ENCODE measurements at places on chromosomes 16 and 17.

- no peak for DNase-seq
Observed at GRCh38 chr16:63365649-63366304, 1329.5 kb upstream of the CDH8 start.

DNA sequence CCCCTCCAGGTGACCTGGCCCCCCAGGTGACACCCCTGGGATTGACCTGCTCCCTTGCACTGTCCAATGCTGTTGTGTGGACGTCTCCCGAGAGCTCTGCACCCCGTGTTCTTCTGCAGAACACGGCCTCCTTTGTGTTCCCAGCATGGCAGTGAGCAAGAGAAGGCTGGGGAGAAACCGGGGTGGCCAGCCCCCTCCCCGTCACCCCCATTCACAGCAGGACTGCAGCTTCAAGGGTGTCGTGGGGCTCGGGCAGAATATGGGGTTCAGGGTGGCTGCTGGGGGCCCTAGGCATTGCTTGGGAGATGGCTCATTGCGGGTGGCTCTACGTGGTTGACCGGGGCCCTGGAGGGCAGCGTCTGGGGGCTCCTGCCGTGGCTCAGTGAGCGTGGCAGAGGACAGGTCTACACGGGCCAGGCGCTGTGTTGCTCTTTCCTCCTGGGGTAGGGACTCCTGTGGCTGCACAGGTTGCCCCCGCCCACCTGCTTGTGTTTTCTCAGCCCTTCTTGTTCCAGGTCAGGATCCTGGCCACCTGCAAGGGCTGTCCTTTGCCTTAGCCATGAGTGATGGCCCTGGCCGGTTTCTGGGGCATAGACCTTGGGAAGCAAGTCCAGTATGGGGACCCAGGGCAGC is 12.5 kb downstream of the GSE1 start:
- no peak for DNase-seq

DNA sequence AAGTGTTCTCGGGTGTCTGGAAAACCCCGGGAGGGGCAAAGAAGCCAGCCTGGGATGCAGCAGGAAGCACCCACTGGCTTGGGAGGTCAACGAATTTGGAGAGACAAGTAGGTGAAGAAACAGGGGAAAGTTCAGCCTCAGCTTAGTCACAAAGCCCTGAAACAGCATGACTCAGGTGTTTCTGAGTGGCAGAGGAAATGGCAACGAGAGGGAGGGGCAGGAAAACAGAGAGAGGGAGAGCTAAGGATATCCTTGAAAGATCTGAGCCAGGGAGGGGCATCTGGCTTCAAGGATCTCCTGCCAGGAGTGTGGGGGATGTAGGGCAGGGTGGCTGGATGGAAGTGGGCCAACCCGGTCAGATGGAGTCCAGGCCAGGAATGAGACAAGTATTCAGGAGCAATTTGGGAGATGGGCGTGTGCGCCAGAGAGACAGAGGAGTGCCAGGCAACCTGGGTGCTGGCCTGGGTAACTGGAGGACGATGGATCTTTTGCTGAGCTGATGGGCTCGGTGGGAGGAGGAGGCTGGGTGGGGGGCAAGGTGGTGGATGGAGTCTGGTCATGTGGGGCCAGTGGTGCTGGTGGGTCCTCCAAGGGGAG is 27.2 kb downstream of the ABCC3 start:
- no peak for DNase-seq

GRCh38 chr16:84851192-84852127 is 31.7 kb downstream of the CRISPLD2 start:
- DNase-seq = no peak

DNA sequence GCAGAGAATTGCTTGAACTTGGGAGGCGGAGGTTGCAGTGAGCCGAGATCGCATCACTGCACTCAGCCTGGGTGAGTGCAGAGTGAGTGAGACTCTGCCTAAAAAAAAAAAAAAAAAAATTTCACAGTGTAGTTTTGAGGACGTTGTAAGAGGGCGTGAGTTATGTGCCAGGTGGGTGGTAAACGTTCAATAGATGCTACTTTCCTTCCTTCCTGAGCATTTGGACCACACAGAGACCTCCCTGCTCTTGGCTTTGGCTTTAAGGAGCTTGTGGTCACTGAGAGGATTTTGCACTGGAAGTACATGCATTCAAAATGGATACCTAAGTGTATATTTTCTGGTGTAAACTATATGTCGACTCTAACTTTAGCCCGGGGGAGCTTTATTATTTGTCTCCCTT is 30.5 kb downstream of the SOST start:
- no peak for DNase-seq

DNA sequence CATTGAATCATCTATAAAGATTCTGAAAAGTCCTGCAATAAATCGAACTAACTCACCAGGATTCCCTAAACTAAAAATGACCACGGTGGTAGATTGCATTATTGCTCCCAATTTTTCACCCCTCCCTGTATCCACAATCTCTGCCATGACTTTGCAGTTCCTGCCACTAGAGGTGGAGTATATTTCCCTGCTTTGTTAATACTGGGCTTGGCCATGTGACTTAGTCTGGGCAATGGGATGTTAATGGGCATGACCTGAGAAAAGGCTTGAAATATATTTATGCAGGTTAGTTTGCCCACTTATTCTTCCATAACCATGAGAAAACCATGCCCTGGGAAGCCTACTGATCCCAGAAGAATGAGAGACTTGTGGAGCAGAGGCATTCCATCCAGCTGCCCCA is 59.1 kb downstream of the NOG start:
- no peak for DNase-seq

GRCh38 chr16:68860978-68861892 is 17.9 kb downstream of the TANGO6 start:
- DNase-seq = no peak

DNA sequence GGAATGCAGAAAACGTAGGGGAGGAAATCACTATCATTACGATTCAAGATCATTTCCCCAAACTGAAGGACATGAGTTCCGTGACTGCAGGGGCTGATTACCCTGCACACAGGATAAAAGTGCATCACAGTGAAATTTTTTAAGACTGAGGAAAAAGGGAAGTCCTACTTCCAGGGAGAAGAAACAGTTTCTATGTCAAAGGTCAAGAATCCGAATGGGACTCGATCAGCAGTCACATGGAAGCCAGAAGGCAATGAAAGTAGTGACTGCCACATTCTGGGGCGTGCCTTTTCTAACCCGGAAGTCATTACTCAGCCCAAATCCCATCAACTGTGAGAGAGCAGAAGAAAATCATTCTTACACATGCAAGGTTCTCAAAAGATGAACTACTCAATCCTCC is 12.1 kb downstream of the ZZEF1 start:
- no peak for DNase-seq

DNA sequence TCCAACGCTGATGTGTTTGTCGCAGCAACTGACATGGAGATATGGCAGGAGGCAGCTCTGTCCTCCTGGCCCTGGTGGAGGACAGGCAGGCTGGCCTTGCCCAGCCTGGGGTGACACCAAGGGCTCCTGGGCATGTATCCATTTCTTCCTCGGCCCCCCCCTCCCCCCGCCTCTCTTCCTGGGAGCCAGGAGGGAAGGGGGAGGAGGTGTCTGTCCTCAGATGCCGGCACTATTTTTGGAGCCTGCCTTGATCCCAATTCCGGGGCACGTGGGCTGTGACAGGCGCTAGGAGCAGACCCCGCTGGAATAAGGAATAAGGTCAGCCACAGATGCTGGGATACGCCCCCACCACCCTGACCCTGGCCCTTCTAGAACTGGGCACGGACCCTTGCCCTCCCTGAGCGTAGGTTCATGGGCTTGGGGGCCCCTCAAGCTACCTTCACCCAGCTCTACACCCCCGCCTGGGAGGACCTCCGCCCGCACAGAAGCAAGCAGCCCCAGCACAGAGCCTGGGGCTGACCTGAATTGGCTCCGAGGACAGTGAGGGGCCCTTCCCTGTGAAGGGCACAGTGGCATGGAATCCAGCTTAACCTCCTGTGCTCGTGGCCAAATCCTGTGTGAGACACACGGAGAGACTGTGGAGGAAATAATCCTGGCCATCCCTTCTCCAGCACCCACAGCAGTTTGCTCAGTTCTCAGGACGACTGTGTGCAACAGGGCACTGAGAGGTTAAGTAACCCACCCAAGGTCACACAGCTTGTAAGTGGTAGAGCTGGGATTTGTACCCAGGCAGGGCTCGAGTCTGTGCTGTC is 24.1 kb downstream of the SEC14L5 start:
- DNase-seq = no peak

- DNase-seq = no peak
Observed at GRCh38 chr17:58059141-58059540, 24.1 kb upstream of the DYNLL2 start.

- no peak for DNase-seq
Observed at GRCh38 chr17:78798695-78799559, 16.9 kb upstream of the CYTH1 start.

GRCh38 chr16:69241926-69242325 is 55.0 kb downstream of the SNTB2 start:
- no peak for DNase-seq

GRCh38 chr16:81371106-81371505 is 56.3 kb downstream of the GAN start:
- no peak for DNase-seq

DNA sequence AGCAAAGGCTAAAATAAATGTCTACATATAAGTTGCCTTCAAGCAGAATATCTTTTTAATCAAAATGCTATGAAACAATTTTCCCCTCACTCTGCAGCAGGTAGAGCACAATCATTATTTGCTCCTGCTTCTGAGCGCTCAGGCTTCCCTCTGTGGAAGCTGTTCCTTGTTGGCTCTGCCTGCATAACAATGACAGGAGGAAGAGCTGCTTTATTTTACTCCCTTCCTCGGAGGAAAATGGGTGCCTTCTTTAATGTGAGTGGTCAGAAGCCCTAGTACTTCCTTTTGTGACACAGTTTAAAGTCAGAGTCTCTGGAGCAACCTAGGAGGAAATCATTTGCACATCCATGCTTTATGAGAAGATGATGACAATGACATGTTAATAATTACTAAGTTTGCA is 492.1 kb downstream of the CDH8 start:
- DNase-seq = no peak

Measured in cortex of kidney (tissue), 1 donor.